ENCODE measurements at places on chromosomes 11 and 22.

DNA sequence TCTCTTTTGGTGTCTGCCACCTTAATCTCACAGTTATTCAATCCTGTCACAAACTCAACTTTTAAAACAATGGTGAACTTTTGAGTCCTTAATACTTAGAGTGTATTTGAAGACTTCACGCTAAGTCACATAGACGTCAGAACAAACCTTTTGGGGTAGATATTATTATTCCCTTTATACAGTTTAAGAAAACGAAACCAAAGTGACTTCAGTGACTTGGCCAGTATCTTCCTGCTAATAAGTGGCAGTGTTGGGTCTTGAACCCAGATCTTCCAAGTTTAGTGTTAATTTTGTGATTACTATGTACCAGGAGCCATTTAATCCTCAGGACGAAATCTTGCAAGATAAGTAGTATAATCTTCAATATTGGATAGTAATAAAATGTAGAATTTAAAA lies 691 bp downstream of the CEP295 start:
- no peak for DNase-seq

GRCh38 chr11:10021563-10021962 lies 272.5 kb downstream of the SBF2 start:
- no peak for DNase-seq

DNA sequence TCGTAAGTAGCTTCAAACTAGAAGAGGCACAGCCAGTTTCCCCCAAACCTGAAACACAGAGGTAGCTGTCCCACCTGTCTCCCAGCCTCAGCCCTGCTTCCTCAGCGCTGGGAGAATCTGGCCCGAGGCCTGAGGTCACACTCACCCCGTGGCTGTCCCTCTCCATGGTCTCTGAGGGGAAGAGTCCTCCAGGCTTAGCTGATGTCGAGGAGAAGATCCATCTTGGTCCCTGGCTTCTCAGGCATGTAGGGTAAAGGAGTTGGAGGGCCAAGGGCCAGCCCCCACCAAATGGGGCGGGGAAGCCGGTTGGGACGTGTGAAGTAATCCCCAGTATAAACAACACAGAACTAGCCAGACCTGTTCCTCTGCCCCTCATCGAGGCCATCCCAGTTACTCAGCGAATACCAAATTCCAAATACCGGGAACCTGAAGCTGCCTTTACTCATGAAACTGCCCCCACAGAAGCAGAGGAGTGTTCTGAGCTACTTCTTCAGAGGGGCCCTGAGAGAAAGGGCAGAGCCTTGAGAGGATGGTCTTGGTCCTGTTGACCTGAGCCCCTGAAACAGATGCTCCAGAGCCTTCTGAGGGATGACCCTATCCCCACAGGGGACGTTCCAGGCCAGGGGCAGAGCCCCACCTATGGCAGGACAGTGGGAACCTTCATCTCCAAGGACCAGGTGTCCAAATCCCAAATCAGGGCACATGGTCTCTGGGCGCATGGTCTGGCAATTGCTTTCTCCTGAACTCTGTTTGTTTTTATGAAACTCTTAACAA lies at the start of gene TMPRSS13:
Gene TMPRSS13, minus strand, starts transcription at position 261 of the 774 bp plus-strand sequence. Its CDS starts 95 bp downstream, at position 166.
- DNase-seq: no peak

DNA sequence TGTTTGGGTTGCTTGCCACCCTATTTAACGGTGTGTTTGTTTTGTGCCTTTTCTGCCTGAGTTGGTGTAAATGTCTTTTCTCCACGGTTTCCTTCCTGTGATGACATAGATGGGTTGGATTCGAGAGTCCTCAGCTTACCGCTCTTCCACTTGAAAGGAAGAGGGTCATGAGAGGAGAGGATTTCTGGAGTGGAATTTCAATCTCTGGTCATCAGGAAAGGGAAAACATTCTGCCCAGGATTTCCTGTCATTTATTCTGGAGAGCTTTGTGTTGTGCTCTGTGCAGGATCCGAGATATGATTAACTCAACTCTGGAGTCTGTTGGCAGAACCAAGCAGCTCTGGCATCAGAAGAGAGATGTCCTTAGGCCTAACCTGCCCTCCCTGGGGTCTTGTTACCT lies 605.2 kb downstream of the NTM start:
- no peak for DNase-seq

- DNase-seq: no peak
Measured at GRCh38 chr11:114982141-114982540, 303.8 kb downstream of the NXPE2 start.

GRCh38 chr11:15765530-15765929 lies 590.8 kb downstream of the SOX6 start:
- DNase-seq: no peak

DNA sequence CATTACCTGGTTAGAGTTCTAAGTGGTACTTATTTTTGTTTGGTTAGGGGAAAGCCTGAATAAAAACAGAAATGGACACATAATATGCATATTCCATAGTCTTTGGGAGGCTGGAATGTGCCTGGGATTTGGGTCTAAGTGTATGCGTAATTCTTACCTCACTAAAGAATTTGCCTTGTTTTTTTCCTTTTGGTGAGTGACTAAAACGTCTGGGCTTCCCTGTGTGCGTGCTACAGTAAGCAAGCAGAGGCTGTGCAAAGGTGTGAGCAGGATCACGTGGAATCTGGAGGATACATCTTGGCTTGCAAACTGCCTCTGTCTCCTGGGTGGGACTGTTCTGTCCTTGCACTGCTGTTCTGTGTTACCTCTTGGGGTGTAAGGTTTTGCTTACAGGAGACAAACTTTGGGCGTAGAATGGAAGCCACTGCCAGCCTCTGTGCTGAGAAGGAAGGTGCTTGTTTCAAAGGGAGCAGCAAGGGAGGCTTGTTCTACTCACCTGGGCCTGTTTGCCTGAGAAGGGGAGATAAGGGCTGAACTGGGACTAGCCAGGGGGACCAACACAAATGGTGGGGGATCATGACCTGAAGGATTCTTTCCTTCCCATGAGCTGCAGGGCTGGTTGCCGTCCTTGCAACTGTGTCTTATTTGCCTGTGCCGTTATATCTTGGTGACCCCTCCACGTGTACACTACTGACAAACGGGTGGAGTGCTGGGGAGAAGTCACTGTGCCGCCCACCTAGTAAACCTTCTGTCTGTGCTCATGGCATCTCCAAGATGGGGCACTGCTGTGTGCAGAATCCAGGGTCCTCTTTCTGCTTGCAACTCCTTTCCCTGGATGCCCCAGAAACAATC lies 4.5 kb downstream of the NEAT1 start:
- DNase-seq: peak; percentile 67

GRCh38 chr11:46331282-46331984 lies 15.8 kb upstream of the DGKZ start:
- DNase-seq: no peak

- no peak for DNase-seq
Measured at GRCh38 chr11:35567737-35568465, 42.5 kb upstream of the PAMR1 start.

GRCh38 chr11:108985945-108986279 lies 321.0 kb downstream of the DDX10 start:
- DNase-seq: peak; percentile 69

GRCh38 chr22:31337178-31337577 lies 9.0 kb downstream of the PATZ1 start:
- DNase-seq: no peak

GRCh38 chr11:122808478-122808869 lies 29.8 kb upstream of the CRTAM start:
- peak; percentile 81 for DNase-seq

- DNase-seq: no peak
Measured at GRCh38 chr11:73566977-73567755, 30.7 kb downstream of the FAM168A start.

- DNase-seq: no peak
Measured at GRCh38 chr11:17572359-17572690, 25.3 kb downstream of the OTOG start.

DNA sequence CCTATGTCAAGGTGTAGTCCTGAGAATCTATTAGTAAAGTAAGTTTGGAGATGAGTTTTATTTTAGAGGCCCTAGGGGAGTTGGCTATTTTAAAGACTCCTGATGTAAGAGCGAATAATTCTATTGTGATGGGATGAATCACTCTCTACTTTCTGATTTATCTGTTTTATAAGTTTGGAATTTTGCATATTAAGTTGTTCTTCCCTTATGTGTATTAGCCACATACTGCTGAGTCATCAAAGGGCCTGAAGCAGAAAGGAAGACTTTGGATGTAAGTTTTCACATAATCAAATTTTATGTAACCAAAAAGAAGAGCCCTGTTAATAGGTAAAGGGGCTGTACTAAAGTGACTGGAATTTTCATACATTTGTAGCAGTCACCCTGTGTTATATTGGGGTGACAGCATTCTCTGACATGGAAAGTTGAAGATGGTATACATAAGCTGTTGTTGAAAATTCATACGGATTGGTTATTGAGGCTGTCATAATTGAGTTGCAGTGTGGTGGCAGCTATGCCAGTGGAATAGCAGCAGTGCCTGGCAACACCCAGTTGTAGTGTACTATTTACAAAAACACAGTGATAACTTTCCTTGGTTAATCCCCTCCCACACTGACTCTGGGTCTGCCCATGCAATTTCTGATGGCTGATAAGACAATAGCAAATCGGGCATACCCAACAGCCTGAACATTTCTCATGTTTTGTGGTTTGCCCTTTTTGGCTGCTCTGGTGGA lies 90.6 kb upstream of the NTM start:
- no peak for DNase-seq

DNA sequence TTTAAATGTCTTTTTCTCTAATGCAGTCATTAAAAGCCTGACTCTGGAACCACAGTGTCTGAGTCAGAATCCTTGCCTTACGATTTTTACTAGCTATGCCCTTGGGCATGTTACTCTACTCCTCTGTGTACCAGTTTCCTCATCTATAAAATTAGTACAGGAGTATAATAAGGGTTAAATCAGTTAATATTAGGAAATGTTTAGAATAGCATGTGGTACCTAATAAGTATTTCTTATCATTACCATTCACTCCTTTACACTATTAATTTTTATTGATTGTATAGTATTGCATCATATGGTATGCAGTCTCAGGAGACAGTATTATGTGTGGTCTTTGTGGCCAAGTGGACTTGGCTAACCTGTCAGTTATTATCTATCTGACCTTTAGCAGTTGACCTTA lies 68.2 kb downstream of the METTL15 start:
- DNase-seq: no peak

DNA sequence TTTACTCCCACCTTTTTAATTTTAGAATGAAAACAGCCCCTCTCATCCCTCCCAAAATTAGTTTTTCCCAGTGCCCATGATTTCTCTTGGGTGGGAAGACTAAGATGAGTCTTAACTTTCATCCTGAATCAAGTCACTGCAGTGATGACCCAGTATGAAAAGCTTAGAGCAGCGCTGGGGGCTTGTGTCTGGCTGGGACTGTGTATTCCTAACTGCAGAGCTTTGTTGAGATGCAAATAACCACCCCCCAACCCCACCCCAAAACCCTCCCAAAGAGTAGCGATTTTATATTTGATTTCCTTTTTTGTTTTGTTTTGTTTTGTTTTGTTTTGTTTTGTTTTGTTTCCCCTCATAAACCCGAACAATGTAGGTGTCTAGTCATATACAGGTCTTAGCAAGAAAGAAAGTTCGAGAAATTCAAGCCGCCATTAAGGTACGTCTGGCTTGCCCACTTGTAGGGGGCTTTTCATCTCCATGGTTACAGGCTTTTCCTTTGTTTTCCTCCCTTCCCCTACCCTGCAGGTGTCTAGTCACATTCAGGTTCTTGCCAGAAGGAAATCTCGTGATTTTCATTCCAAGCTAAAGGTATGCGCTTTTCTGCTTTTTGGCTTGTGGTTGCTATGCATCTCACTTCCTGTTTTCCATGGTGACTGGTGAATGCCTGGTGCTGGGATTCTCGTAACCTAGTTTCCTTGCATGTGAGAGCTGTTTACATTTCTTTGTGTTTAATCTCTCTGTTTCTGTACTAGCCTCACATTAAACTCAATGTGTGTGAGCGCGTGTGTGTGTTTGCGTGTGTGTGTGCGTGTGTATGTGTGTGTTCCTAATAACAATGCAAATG lies 144.6 kb upstream of the RASSF10 start:
- DNase-seq: peak; percentile 93

- DNase-seq: no peak
Measured at GRCh38 chr11:34425360-34425759, 13.4 kb upstream of the CAT start.

DNA sequence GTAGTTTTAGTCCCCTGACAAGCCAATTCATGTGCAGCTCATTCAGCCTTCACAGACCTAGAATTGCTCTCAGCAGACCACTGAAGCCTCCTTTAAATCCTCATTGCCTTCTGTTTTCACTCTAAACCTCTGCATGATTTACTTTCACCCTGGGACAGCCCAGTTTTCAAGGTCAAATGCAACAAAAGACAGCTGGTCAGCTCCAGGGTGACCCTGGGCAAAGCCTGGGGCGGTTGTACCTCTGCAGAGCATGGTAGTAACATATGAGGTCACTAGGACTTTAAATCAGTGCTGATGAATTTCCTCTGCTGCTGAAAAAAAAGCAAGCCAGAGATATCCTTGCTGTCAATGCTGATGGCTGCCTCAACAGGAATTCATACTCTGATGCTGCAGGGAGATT lies 62.2 kb downstream of the SERGEF start:
- no peak for DNase-seq
